ENCODE measurements at places on chromosomes 16 and 17.

GRCh38 chr16:29927070-29927905 is 1.3 kb upstream of the KCTD13 start:
- no peak for DNase-seq

DNA sequence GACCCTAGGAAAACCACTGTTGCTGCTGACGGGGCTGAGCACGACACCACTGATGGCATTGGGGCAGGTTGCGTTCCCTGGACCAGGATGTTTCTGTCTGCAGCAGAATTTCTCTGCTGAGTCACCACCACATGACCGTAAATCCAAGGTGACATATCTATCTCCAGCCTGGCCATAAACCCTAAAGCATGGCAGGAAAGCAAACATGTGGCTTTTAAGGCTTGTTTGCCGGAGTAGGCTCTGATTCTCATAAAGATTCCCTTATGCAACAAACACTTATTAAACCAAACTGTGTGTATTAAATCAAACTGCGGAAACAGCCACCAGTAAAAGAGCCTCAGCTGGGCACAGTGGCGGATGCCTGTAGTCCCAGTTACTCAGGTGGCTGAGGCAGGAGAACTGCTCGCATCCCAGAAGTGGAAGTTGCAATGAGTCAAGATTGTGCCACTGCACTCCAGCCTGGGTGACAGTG is 17.3 kb downstream of the MPHOSPH6 start:
- no peak for DNase-seq

DNA sequence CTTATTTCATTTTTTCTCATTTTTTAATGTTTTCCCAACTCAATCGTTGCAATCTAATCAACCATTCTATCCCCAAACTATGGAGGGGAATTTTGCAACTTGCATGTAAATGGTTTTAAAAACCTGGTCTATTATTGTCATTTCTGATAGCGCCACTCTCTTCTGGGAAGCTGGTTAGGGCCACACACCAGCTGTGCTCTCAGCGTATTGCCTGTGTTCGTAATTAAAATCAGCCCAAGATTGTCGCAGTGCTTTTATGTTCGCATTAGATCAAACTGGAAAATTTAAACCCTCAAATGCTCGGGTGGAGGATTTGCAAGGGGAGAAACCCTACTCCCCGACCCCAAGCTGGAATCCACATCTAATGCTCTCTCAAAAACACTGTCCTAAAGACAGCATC is 123.5 kb upstream of the CACNG5 start:
- DNase-seq: peak; percentile 55

GRCh38 chr17:77424585-77425344 is 284.0 kb downstream of the SEC14L1 start:
- no peak for DNase-seq

- no peak for DNase-seq
Observed at GRCh38 chr17:22492331-22492730, 800.0 kb downstream of the KCNJ18 start.

DNA sequence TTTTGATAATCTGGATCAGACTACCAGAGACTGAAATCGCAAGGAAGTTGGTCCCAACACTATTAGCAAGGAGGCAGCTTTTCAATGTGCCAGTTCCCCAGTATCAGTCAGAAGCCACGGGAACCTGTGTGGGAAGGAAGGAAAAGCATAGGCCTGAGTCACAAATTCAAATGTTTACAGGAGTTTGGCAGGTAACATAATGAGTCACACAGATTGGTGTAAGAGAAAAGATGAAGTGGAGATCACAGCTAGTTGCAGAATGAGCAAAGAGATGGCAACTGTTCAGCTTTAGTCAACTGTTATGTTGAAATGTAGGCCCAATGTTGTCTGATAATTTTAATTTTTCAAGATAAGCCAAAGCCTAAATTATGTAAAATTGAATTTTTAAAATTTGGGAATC is 28.1 kb upstream of the ITGA2B start:
- DNase-seq: no peak

DNA sequence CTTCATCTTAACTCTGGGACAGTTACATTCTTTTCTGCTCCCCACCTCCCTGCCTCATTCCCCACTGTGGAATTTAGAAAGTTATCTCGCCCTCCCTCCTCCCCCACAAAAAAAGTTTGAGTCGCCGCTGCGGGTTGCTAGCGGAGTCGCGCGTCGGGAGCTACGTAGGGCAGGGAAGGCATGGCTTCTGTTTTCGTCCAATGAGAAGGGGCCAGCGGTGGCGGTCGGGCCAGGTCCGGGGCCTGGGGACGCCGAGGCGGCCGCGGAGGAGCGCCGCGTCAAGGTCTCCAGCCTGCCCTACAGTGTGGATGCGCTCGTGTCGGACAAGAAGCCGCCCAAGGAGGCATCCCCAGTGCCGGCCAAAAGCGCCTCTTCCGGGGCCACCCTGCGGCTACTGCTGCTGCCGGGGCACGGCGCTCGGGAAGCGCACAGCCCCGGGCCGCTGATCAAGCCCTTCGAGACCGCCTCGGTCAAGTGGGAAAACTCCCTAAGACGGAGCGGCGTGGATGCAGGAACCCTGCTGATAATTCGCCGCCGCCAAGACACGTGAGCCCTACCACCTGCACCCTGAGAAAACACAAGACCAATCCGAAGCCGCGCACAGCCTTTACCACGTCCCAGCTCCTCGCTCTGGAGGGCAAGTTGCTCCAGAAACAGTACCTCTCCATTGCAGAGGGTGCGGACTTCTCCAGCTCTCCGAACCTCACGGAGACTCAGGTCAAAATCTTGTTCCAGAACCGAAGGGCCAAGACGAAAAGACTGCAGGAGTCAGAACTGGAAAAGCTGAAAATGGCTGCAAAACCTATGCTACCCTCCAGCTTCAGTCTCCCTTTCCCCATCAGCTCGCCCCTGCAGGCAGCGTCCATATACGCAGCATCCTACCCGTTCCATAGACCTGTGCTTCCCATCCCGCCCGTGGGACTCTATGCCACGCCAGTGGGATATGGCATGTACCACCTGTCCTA is 8.9 kb downstream of the OR4D1 start:
- DNase-seq: peak; percentile 53

GRCh38 chr17:44071772-44072171 is 1.2 kb downstream of the G6PC3 start:
- DNase-seq: peak; percentile 36

GRCh38 chr17:596763-597644 is 117.6 kb downstream of the VPS53 start:
- no peak for DNase-seq

GRCh38 chr17:64084940-64085649 is 44.8 kb downstream of the ERN1 start:
- no peak for DNase-seq

GRCh38 chr16:72501739-72502593 is 330.0 kb upstream of the PMFBP1 start:
- DNase-seq: peak; percentile 62

- DNase-seq: no peak
Observed at GRCh38 chr17:69761011-69761410, 314.0 kb upstream of the KCNJ16 start.

GRCh38 chr17:39699818-39700147 is at the start of gene ERBB2:
ERBB2 (plus strand) TSS chr17:39700064; CDS start chr17:39700239, 175 bp downstream.
- no peak for DNase-seq

DNA sequence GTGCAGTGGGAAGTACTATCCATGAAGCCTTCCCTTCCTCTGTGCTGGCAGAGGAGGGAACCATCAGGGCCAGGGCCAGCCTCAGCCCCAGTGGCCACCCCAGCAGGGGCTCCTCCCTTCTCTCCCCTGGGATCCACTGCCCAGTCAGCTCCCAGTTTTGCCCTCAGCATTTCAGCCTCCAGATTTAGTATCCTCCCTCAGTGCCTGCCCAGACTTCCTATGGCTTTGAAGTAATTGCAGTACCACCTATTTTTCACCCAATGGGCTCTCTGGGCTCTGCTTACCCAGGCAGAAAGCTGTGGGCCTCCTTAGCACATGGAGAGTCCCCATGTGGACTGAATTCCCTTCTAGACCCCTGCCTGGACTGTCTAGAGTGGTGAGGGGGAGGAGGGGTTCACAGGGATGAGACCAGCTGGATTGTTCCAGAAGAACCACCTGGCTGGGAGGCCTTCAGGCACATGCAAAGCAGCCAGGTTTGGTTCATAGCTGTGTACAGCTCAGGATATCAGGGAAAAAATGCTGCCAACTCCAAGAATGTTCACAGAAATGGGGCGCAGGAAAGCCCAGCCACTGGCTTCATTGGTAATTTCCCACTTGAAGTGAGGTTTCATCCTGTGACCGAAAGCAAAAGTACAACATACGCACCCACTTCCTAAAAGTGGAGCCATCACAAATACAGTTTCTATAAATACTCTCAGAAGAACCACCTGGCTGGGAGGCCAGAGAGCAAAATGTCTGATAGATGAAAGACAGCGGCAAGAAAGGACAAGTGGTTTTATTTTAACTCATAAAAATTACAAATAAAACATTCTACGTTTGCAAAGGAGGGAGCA is 15.2 kb upstream of the HERPUD1 start:
- DNase-seq: no peak

DNA sequence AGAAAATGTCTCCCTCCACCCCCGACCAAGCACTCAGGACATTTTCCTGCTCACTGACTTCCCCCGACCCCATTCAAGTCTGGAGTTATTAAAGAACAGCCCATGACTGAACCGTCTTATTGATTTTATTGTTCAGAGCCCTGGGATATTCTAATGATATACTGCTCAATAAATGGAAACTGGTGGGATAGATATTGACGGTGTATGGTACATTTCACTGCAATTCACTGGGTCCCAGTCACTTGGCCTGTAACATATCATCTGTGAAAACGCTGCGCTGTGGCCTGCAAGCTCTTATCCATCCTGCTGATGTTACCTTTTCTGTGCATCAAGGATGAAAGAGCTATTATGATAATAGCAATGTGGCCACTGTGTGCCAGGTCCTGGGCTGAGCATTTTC is 258.2 kb downstream of the XYLT1 start:
- DNase-seq: no peak

- no peak for DNase-seq
Observed at GRCh38 chr17:81466564-81467472, 45.8 kb downstream of the ACTG1 start.

DNA sequence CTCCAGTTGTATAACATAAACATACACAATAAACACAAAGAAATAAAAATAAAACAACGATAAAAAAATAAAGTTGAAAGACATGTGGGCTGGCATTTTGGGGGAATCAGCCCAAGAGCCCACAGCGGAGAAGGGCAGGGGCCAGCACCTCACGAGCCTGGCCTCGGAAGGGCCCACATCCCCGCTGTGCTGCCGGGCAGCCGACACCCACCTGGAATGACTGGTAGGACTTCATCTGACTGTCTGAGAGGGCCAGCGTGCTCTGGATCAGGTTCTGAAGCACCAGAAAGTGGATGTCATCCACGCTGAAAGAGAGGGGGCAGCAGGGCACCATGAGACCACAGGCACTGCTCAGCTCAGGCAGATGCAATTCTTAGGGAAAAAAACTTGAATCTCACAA is 73.5 kb downstream of the GTF3C1 start:
- no peak for DNase-seq

DNA sequence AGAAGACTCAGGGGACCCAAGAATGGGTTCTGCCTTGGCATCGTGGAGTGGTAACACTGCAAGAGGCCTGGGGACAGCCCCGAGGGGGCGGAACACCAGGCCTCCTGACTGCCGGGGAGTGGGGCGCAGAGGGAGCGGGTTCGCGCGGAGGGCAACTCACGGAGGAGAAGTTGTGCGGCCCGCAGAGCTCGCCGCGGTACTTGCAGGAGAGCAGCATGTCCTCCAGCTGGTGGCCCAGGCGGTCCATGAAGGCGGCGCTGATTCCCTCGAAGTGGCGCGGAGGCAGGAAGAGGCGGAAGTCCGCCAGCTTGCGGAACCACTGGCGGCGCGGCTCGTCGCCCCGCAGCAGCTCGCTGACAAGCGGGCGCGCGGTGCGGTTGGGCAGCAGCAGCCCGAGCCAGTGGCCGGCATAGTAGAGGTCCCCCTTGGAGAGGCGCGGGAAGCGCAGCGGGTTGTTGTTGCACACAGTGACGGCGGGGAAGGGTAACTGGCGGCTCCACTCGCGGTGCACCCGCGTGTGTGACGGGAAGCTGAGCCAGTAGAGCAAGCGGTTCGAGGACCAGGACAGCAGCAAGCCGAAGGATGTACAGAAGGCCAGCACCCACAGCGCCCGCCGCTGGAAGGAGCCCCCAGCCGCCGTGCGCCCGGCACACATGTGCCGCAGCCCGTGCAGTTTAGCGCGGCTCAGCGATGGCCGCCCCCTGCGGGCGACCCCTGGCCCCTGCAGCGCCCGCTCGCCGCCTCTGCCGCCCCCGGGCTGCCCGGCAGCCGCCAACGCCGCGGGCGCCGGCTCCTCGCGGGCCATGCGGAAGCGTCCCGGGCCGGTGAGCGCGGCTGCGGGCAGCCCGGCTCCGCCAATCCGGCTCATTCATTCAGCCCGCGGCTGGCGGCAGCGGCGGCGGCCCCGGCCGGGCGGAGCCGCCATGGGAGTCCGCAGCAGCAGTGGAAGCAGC is 1.6 kb downstream of the ASIC2 start:
- DNase-seq: peak; percentile 81

- DNase-seq: no peak
Observed at GRCh38 chr17:32903774-32904673, 23.9 kb upstream of the TMEM98 start.

DNA sequence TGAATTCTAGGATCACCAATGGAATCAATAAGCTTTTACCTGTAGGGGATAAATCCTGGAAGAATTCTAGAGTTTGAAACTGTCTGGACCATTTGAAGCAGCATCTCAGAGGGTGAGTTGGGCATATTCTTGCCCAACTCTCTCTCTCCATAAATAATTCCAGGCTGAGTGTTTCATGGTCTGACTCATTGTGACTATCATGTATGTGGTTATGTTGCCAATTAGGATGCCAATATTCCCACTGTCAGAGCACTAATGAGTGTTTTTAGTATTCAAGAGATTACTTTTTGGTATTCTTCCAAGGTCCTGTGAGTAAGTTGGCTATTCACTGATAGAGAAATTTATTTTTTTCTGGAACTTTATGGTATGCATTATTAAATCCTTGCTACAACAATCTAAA is 456.9 kb downstream of the TOX3 start:
- no peak for DNase-seq

DNA sequence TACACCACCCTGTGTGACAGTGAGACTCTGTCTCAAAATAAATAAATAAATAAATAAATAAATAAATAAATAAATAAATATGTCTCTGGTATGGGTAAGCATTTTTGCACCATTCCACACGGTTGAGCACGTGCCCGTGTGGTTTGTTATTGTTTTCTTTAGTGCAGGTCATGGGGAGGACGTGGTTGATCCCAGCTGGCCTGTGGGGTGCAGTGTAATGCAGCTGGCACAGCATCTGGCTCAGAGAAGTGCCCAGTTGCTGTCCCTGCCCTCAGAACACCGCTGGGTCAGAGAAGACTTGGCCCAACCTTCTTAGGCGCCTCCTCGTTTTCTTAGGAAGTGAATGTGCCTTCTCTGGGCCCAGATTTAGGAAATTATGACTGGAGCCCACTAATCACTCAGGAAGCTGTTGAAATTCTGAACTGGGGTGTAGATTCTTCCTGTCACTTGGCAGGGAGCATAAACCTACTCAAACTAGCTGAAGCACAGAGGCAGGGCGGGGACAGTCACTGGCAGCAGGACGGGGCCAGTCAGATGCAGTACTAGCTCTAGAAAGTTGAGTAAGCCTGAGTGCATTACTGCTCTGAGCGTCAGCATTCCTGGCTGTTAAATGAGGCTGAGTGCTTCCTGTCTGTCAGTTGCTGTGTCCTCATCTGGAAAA is 85.9 kb downstream of the SNX29 start:
- no peak for DNase-seq

- DNase-seq: no peak
Observed at GRCh38 chr16:84462296-84463210, 41.9 kb downstream of the MEAK7 start.

- DNase-seq: no peak
Observed at GRCh38 chr17:69441179-69441578, 26.7 kb downstream of the MAP2K6 start.

- DNase-seq: no peak
Observed at GRCh38 chr16:49901711-49902110, 45.8 kb upstream of the ZNF423 start.

All from D341Med (cell line).